ENCODE measurements at places on chromosomes 6 and 20.

DNA sequence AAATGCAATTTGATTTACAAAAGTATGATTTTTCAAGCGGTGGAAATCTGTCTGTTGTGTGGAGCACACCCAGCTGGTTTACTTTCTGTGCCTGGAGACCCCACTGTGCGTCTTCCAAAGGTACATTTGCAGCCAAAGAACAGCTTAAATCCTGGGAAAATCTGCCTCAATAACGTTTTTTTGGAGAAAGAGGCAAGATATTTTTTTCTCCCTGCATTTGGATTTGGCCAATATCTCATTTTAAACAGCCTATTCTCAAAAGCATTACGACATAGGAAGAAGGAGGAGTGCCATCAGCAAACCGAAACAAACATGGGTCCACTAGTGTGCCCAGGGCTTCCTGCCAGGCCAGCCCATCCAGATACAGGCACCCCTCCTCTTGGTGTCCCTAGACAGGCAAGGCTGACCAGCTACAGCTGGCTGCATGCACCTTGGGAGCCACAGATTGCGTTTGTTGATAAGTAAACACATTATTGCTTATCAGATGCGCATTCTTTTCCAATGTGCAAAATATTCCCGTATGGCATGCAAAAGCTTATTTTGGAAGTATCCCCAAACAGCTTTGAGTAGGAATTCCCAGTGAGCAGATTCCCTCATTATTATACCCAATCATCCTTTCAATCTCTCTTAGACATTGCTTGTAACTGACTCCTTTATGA is 184.5 kb upstream of the MARCKS start:
- no peaks in the 10 kb centered on the region for H3K4me1 ChIP-seq
- H3K4me3 ChIP-seq: peak overlapping the region; percentile 13
- no peaks in the 10 kb centered on the region for H3K36me3 ChIP-seq
- no peaks in the 10 kb centered on the region for H3K27me3 ChIP-seq
- no peak overlapping the region for H3K27ac ChIP-seq
- peak; percentile 49 for DNase-seq

DNA sequence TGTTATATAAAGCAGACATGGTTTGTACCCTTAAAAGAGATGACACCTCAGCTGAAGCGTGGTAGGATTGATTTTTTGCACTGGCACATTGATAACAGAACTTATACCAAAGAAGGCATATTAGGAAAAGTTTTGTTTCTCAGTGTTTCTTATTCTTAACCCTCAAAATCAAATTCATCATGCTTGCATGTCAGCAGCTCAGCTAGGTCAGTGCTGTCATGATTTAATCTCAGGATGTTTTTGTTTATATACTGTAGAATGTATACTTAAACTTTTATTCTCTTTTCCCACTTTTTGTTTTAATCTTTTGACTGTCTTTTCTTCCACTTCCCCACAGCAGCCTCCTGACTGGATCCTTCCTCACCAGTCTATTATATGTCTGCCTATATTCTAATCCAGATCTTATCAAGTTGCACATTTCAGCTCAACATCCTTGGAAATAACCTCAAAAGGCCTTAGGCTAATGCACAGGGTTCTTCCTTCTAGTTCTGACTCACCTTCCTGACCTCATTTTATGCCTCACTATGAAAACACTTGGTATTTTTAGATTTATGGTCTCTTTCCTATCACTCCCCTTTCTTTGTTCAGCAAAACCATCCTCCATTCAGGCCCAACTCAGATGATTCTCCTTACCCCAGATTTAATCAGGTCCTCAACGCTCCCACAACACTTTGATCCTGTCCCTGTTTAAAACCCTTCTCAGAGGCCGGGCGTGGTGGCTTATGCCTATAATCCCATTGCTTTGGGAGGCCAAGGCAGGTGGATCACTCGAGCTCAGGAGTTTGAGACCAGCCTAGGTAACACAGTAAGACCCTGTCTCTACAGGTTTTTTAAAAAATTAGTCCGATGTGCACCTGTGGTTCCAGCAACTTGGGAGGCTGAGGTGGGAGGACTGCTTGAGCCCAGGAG is 7.2 kb downstream of the HEBP2 start:
- H3K4me1 ChIP-seq: peaks cover 6% of the 10 kb centered on the region
- DNase-seq: no peak
- H3K36me3 ChIP-seq: peaks cover 98% of the 10 kb centered on the region
- H3K27me3 ChIP-seq: no peaks in the 10 kb centered on the region
- no peak overlapping the region for H3K4me3 ChIP-seq

DNA sequence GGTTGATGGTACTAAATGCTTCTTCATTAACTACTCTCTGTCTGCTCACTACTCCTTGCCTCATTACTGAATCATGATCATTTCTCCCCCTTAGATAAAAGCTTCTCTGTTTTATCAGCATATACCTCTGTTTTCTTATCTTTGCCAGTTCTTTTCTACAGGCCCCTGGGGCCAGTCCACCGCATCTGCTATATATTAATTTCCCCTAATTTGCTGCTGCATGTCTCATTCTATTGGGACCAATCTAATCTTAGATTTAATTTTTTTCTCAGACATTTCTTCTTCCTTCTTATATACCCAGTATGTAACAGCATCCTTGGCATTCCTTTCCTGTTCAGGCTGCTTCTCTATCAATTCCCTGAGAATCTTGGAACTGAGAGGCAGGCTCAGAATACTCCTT is 51.2 kb downstream of the GRIK2 start:
- H3K27me3 ChIP-seq: no peaks in the 10 kb centered on the region
- no peak overlapping the region for H3K4me3 ChIP-seq
- H3K36me3 ChIP-seq: no peaks in the 10 kb centered on the region
- no peaks in the 10 kb centered on the region for H3K4me1 ChIP-seq
- no peak for DNase-seq

GRCh38 chr6:133408543-133408942 is 167.4 kb downstream of the EYA4 start:
- no peaks in the 10 kb centered on the region for H3K4me1 ChIP-seq
- no peaks in the 10 kb centered on the region for H3K36me3 ChIP-seq
- H3K27ac ChIP-seq: no peak overlapping the region
- no peak overlapping the region for H3K4me3 ChIP-seq
- no peak for DNase-seq

- H3K27ac ChIP-seq: no peak overlapping the region
- H3K4me3 ChIP-seq: no peak overlapping the region
- H3K4me1 ChIP-seq: no peaks in the 10 kb centered on the region
These were observed 222.7 kb downstream of the PHACTR1 start for GRCh38 chr6:12939314-12939713.

DNA sequence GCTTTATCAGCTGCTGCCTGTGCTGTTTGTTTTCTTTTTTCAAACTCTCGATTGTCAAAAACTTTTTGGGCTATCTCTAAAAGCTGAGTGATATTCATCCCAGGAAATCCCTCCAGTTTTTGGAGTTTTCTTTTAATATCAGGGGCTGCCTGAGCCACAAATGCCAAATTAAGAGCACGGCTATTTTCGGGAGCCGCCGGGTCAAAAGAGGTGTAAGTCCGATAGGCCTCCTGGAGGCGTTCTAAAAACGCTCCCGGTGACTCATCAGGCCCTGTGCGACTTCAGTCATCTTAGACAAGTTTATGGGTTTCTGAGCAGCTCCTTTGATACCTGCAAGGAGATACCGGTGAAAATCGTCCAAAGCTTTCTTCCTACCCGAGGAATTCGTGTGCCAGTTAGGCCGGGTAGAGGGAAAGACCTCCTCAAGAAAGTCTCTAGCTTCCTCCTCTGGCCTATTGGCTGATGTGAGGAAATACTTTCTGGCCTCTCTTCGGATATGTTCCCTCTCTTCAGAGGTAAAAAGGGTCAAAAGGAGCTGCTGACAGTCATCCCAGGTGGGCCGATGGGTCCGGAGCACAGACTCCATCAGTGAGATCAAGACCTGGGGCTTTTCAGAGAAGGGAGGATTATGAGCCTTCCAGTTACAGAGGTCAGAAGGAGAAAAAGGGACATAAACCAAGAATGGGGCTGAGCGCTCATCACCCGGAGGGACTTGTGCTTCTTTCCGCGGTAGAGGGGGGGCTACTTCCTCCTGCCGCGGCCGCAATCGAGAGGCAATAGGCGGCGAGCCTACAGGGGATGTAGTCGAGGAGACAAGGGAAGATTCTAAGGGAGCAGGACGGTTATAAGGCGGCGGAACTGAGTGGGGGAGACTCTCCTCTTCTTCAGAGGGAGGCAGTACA is 151.1 kb downstream of the TRIM27 start:
- no peaks in the 10 kb centered on the region for H3K4me1 ChIP-seq
- no peaks in the 10 kb centered on the region for H3K27me3 ChIP-seq
- H3K27ac ChIP-seq: no peak overlapping the region
- H3K4me3 ChIP-seq: no peak overlapping the region
- DNase-seq: no peak
- no peaks in the 10 kb centered on the region for H3K36me3 ChIP-seq

- no peak for DNase-seq
- no peaks in the 10 kb centered on the region for H3K36me3 ChIP-seq
- H3K4me1 ChIP-seq: no peaks in the 10 kb centered on the region
- H3K27me3 ChIP-seq: no peaks in the 10 kb centered on the region
- no peak overlapping the region for H3K4me3 ChIP-seq
These were observed 39.6 kb upstream of the GFOD1 start for GRCh38 chr6:13526727-13527670.

- H3K4me3 ChIP-seq: no peak overlapping the region
- no peaks in the 10 kb centered on the region for H3K4me1 ChIP-seq
- no peak overlapping the region for H3K27ac ChIP-seq
- no peak for DNase-seq
These were observed 183.7 kb downstream of the CD109 start for GRCh38 chr6:73879501-73880293.

Measured in tibial nerve (tissue), 4 donors.